ENCODE measurements at places on chromosomes 6 and 20. TPM values are rescaled to one million over a fixed set of nuclear protein-coding genes. Genes with fewer than 3 reads are reported as not detected.

Gene SLC52A3
- 19.1 TPM for total RNA-seq

Gene CFB
- total RNA-seq: 41.4 TPM

Gene RAB44
- 1.0 TPM for total RNA-seq

Gene PCK1
- 0.57 TPM for total RNA-seq

Gene MTHFD1L
- 74.5 TPM for total RNA-seq

Gene EFCAB8
- total RNA-seq: 1.0 TPM

Gene NDUFAF4
- 36.5 TPM for total RNA-seq

GRCh38 chr6:152529369-152529768, 107.8 kb downstream of the SYNE1 start:
- no peak for DNase-seq

- DNase-seq: no peak
These were observed 5.6 kb upstream of the C6orf132 start for GRCh38 chr6:42148058-42148457.

DNA sequence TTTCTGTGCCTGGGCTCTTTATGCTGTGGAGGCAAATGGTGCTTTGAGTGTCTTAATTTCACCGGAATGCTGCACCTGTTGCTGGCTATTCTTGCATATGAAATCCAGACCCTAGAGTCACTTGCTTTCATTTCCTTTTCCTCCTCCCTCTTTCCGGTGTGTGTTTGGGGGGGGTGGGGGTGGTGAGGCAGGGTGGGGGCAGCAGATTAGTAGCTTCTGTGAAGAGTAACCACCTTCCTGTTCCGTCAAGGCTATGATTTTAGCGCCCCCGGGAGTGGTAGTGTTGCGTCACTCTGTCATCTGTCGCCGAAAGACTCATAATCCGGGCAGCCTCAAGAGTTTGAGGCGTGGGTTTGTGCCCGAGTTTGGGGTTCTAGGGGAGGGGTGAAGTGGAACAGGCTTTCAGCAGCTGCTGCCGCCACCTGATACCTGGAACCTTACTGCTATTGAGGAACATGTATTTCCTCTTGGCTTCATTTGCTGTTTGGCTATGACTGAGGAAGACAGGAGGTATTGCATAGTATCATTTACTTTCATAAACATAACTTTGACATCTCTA, 49.1 kb downstream of the UTRN start:
- DNase-seq: no peak

DNA sequence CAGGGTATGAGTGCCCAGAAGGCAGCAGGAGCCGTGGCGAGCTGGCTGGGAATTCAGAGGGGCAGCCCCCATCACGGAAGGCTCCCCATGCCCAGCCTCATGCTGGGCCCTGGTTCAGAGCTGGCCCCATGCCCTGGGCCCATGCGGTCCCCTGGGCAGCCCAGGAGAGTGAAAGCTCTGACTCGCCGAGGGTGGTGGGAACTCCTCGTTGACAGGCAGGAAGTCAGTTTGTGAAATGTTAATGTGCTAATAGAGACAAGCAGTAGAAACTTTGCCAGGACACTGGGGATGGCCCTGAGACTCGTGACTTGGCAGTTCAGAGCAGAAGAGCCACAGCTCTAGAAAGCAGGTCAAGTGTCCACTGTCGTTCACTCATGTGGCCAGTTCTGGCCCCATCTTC, 353.0 kb downstream of the TAF4 start:
- DNase-seq: no peak

- peak; percentile 51 for DNase-seq
These were observed 258.7 kb downstream of the LRFN2 start for GRCh38 chr6:40328386-40328985.

GRCh38 chr6:28867086-28867409, 56.7 kb downstream of the TRIM27 start:
- no peak for DNase-seq

DNA sequence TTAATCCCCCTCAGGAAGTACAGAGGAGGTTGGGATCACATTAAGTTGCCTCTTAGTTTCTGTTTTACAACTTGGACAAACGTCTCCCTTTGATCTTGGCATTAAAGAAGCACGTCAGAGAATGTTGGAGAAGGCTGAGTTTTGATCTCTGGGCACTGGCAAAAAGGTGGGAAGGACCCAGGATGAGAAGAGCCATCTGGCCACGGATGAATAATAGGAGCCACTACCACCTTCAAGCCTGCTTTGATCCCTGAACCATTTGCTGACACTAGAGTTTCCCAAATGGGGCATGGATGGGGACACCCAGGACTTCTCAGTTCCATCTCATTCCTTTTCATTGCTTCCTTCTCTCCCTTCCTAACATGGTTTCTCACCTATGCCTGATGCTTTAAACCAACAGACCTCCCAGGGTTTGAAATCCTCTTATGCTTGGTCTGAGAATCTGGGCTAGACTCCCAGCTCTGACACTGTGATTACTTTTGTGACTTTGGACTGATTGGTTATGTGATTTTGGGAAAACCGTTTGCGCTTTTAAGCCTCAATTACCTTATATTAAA, 5.8 kb downstream of the TM9SF4 start:
- no peak for DNase-seq

DNA sequence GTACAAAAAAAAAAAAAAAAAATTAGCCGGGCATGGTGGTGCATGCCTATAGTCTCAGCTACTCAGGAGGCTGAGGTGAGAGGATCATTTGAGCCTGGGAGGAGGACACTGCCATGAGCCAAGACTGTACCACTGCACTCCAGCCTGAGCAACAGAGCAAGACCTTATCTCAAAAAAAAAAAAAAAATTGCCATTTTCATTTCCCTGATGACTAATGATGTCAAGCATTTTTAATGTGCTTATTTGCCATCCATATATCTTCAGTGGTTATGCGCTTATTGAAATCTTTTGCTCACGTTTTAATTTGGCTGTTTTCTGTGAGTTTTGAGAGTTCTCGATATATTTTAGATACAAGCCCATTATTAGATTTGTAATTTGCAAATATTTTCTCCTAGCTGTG, 46.7 kb downstream of the PFDN4 start:
- no peak for DNase-seq

GRCh38 chr6:114158411-114158810, 184.4 kb downstream of the HS3ST5 start:
- DNase-seq: no peak

- no peak for DNase-seq
These were observed 19.1 kb downstream of the SLC24A3 start for GRCh38 chr20:19231359-19232035.

GRCh38 chr20:50518270-50518721, 8.1 kb downstream of the PTPN1 start:
- DNase-seq: no peak

GRCh38 chr6:161141173-161141572, 132.7 kb downstream of the AGPAT4 start:
- no peak for DNase-seq

- DNase-seq: no peak
These were observed 397.9 kb downstream of the SAMD5 start for GRCh38 chr6:147906361-147906760.

DNA sequence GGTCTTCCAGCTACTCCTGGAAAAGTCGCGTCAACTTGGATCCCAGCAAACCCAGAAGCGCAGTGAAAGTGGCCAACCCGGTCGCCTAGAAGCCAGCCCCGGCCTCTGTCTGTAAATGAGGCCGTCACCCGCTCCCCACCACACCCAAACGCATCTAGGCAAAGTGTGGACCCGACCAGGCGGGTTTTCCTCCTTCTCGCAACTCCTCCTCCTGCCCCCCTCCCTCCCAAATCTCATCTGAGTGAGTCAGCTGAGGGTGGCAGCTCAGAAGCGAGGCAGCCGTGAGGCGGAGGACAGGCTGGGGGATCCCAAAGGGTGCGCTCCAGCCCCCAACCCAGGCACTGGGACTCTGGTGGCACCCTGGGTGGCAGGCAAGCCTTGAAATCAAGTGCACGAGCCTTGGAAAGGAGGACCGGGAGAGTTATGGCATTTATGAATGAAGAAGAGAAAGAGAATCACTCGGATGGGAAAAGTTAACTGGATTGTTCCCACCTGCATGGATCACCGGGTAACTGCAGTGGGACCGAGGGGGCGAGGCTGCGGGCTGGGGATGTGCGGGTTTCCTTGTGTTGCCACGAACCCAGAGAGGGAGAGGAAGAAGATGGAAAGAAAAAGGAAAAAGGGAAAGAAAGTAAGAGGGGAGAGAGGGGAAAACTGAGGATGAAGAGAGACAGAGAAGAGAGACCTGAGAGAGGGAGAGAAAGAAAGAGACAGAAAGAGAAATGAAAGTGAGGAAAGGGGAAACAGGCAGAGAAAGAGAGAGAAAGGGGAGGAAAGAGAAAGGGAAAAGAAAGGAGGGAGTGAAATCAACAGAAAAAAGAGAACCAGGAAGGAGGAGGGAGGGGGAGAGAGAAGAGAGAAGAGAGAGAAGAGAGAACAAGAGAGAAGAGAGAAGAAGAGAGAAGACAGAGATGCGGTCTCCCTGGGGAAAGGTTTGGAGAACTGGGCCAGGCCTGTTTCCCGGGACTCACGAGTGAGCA, at the start of gene APCDD1L:
Gene APCDD1L (minus strand): TSS at position 167 of the 980 bp plus-strand sequence. CDS start 692 bp downstream, outside the sequence.
- peak; percentile 42 for DNase-seq

DNA sequence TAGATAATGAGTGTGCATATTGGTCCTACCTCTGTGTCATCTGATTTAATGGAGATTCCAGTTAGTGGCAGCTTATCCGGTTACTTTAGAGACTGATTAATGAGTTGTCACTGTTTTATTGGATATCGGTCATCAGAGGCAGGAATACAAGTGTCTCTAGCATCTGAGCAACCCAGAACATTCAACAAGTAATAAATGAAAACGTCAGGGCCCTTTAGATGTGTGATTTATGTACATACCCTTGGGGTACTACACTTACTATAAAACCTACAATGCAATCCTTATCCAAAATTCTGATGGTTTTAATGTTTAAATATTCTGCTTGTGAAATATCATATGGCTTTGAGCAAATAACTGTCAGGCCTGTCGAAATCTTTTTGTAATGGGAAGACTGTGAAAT, 1117.9 kb upstream of the FLRT3 start:
- no peak for DNase-seq

DNA sequence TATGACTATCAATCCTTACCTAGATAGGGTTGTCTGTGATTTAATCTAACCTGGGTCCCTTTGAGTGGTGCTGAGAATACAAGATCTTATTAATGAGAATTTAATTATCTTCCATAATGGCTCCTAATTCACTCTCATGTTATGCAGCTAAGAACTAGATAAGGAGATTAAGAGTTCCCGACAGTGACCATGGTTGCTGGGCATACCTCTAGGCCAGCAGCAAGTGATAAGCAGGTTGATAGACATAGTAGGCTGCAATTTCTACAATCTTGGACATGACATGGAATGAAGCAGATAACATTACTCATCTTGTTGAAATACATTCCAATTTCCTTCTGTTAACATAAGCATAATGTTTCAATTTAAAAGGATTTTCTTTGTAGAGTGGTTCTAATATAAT, 27.1 kb downstream of the SPACA1 start:
- no peak for DNase-seq

DNA sequence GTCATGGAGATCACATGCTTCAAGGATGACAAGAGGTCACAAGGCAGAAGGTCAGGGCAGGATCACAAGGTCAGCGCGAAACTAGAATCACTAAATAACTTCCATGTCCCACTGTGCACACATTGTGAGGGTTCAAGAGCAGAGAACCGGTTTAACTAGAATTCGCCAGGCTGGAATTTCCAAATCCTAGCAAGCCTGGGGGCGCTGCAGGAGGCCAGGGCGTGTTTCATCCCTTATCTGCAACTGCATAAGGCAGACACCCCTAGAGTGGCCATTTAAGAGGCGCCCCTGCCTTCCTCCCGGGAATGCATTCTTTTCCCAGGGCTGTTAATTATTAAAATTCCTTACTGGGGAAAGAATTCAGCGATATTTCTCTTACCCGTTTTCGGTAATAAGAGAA, 40.2 kb upstream of the SLC22A1 start:
- DNase-seq: no peak
